ENCODE measurements at places on chromosomes 1 and 21. TPM values are rescaled to one million over a fixed set of nuclear protein-coding genes. Genes with fewer than 3 reads are reported as not detected.

Gene IRF6
- 1.3 TPM for total RNA-seq

Gene TEX50
- not detected for total RNA-seq

Gene RNF223
- total RNA-seq = not detected

Gene LEMD1
- 1.8 TPM for total RNA-seq

Gene HNRNPU
- 503 TPM for total RNA-seq

Gene CNKSR1
- total RNA-seq = 1.5 TPM

Gene L1TD1
- not detected for total RNA-seq

Gene OXCT2
- 1.0 TPM for total RNA-seq

GRCh38 chr1:211386921-211387320 is 60.3 kb downstream of the TRAF5 start:
- H3K27ac ChIP-seq = no peak overlapping the region
- H3K4me3 ChIP-seq = no peak overlapping the region
- peaks cover 9% of the 10 kb centered on the region for H3K27me3 ChIP-seq
- no peak for DNase-seq

DNA sequence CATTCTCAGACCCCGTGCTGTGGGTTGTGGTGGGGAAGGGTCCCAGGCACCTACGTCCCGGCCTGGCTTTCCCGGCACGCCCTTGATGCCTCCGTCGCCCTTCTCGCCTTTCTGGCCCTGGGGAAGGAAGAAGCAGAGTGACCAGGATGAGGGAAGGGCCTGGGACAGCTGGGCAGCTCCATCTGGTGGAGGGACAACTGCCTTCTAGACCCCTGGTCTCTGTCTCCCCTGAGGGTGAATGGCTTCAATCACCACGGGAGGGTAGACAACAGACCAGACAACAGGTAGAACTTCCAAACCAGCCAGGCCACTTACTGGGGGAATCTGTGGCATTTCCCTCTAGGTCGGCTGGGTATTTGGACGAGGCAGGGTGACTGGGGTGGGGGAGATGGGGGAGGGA is 11.9 kb downstream of the COL16A1 start:
- H3K4me1 ChIP-seq = no peaks in the 10 kb centered on the region
- H3K36me3 ChIP-seq = no peaks in the 10 kb centered on the region
- DNase-seq = no peak
- peaks cover 2% of the 10 kb centered on the region for H3K27me3 ChIP-seq

- no peak for DNase-seq
- no peak overlapping the region for H3K27ac ChIP-seq
- peaks cover 16% of the 10 kb centered on the region for H3K27me3 ChIP-seq
- H3K4me1 ChIP-seq = peaks cover 10% of the 10 kb centered on the region
Measured at GRCh38 chr1:235597867-235598553, 51.6 kb downstream of the GNG4 start.

DNA sequence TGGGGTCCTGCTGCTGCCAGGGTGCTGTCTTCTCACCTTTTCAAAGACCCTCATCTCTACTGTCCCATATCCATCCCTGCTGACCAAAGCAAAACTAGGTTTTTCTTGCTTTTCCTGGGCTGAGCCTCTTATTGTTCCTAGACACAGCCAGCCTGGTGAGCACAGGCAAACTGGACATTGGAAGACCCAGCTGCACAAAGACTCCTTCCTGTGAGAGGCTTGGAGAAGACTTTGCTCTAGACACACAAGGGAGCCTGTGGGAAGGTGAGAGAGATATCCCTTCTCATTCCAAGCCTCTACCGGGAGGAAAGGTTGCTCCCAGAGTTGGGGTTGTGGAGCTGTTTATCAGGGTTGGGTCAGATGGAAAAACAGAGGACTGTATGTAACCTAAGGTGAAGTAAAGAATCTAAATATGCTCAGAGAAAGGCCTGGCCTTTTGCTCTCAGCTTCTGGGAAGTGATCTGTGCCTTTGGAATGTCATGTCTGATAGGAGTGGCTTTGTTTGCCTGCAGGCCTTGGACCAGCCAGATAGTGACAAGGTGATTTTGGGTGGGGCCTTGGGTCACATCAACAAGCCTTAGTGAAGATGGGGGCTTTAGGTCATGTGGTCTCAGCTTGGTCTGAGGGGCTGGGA is 87.6 kb upstream of the RUNX1 start:
- no peak for DNase-seq
- no peak overlapping the region for H3K27ac ChIP-seq
- no peak overlapping the region for H3K4me3 ChIP-seq
- H3K36me3 ChIP-seq = no peaks in the 10 kb centered on the region

- DNase-seq = no peak
- H3K27me3 ChIP-seq = no peaks in the 10 kb centered on the region
- H3K4me3 ChIP-seq = no peak overlapping the region
- H3K27ac ChIP-seq = no peak overlapping the region
Measured at GRCh38 chr1:91846007-91846638, 39.8 kb downstream of the TGFBR3 start.

GRCh38 chr1:183794088-183794487 is 10.8 kb upstream of the RGL1 start:
- H3K36me3 ChIP-seq = no peaks in the 10 kb centered on the region
- no peaks in the 10 kb centered on the region for H3K4me1 ChIP-seq
- DNase-seq = no peak
- peaks cover 6% of the 10 kb centered on the region for H3K27me3 ChIP-seq

DNA sequence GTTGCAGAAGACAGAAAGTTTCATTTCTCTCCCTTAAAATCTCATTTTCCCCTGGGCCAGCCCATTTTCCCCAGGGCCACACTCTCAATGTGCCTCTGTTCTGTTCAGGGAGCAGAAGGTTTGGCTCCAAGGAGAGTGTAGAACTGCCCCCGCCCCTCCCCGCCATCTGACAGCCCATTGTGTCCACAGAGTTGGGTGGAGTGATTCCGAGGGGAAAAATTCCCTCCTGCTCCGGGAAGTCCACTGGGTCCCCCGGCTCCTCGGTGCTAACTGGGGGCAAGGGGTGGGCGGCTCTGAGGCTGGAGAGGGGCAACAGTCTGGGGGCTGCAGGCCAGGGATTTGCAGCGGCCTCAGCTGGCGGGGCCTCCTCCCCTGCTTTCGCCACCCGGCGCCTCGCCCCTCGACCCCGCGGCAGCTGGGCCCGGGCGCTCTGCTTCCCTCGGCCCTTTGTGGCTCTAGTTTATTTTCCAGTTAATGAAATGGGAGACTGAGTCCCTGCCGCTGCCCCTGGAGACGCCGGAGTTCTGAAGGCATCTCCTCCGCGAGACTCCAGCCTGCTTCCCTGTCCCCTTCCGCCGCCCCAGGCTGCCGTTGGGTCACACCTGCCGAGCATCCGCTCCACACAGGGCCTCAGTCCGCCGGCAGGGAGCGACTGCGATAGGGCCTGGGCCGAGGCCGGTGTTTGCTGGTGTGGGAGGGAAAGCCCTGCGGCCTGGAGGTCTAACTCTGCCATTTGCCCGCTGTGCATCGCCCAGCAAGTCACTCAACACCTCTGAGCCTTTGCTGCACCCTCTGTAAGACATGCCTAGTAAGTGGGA is 14.7 kb upstream of the KIRREL1 start:
- no peaks in the 10 kb centered on the region for H3K4me1 ChIP-seq
- H3K27me3 ChIP-seq = peaks cover 16% of the 10 kb centered on the region
- H3K4me3 ChIP-seq = no peak overlapping the region
- no peaks in the 10 kb centered on the region for H3K36me3 ChIP-seq
- H3K27ac ChIP-seq = no peak overlapping the region
- DNase-seq = no peak

DNA sequence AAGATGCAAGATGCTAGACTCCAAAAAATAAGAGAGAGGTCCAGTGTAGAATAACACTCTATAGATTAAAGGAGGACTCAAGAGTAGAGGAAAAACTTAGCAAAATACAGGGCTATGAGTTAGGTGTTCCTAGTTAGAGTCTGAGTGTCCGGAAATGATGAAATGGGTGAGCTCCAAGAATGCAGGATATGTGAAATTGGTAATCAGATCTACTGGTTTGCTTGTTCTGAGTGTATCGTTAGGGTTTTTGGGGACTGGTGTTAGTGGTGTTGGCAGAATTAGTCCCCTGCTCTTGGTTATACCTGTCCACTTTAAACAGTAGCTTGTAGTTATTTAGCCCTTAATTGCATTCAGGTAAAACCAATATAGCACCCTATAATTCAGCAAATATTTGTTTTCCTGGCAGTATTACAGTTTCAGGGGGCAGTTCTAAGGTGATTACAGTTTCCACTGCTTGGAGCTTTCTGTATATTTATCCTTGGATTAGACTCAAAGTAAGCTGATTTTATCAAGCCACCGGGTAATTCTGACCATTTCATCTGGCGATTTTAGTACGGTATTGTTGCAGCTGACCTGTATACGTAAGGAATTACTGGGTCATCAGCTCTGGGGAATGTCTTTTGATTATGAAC is 332.7 kb downstream of the CHRM3 start:
- peaks cover 23% of the 10 kb centered on the region for H3K4me1 ChIP-seq
- peak overlapping the region; percentile 85 for H3K4me3 ChIP-seq
- no peaks in the 10 kb centered on the region for H3K27me3 ChIP-seq

DNA sequence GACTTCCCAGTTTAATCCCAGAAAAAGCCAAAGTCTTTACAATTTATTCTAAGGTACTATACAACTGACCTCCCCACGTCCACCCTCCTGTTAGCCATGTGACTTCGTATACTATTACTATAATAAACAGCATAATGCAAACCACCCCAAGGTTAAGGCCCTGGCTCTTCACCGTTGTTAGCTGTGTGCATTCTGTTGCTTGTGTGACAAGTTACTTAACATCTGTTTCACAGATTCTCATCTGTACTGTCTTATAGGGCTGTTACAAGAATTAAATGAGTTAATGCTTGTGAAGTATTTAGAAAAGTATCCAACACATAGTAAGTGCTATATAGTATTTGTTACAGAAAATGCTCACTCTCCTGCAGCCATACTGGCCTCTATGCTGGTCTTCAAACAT is 15.7 kb downstream of the WARS2 start:
- H3K4me3 ChIP-seq = no peak overlapping the region
- H3K4me1 ChIP-seq = peaks cover under 1% of the 10 kb centered on the region
- no peak overlapping the region for H3K27ac ChIP-seq
- peaks cover 10% of the 10 kb centered on the region for H3K36me3 ChIP-seq
- H3K27me3 ChIP-seq = no peaks in the 10 kb centered on the region

- H3K27me3 ChIP-seq = no peaks in the 10 kb centered on the region
- no peak for DNase-seq
- no peak overlapping the region for H3K4me3 ChIP-seq
Measured at GRCh38 chr21:41918561-41919358, 35.1 kb downstream of the C2CD2 start.

- H3K4me3 ChIP-seq = peak overlapping the region; percentile 56
- peaks cover 63% of the 10 kb centered on the region for H3K36me3 ChIP-seq
- H3K27ac ChIP-seq = peak overlapping the region; percentile 86
- peak; percentile 86 for DNase-seq
- no peaks in the 10 kb centered on the region for H3K27me3 ChIP-seq
Measured at GRCh38 chr1:32273391-32274208, 18.3 kb upstream of the HDAC1 start.

GRCh38 chr1:221118176-221118937 is 239.1 kb downstream of the HLX start:
- no peaks in the 10 kb centered on the region for H3K4me1 ChIP-seq
- H3K27ac ChIP-seq = no peak overlapping the region
- DNase-seq = no peak
- H3K4me3 ChIP-seq = no peak overlapping the region
- H3K27me3 ChIP-seq = no peaks in the 10 kb centered on the region
- H3K36me3 ChIP-seq = no peaks in the 10 kb centered on the region

DNA sequence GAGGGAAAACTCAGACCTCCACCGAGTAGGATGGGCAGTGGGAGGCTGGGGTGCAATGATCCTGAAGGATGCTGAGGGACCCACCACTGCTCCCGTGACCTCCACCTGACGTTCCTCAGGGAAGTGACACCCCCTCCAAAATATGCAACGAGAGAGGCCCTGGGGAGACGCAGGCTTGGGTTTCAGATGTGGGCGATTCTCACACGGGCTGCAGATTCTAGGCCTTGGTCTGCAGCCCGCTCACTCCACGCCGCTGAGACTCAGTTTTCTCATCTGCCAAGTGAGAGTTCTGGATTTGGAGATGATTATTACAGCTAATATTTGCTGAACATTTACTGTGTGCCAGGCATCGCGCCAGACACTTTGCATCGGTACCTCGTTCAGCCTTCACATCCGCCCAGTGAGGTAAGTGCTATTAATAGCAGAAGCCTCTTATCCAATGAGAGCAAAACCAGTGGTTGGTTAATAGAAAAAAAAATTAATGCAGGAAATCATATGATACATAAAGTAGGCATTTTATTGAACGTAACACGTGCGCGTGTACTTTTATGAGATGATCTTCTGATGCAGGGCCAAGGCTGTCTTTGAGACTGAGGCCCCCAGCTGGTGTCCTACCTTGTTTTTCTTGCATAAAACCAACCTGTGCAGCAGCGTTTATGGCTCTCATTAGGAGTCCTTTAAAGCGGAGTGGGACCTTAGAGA is 102.0 kb upstream of the RUNX3 start:
- peak overlapping the region; percentile 52 for H3K4me3 ChIP-seq
- H3K27me3 ChIP-seq = no peaks in the 10 kb centered on the region
- peaks cover 3% of the 10 kb centered on the region for H3K36me3 ChIP-seq
- peaks cover 4% of the 10 kb centered on the region for H3K4me1 ChIP-seq
- no peak overlapping the region for H3K27ac ChIP-seq

DNA sequence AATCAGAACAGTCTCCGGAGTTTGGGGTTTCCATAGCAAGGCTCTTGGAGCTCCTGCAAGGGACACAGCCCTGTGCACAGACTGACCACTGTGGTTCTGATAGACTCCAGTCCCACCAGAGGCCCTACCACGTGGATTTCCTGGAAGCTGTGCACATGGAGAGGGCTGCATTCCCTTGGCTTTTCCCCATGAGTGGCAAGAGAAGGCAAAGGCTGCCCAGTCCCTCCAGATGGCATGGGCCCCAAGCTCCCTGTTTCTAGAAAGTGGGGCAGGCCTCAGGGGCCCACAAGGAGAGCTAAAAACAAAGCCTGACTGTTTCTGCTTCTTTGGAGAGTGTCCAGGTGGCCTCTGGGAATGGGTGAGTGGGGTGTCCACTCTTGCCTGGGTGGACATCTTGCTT is 87.5 kb downstream of the DDX20 start:
- H3K4me3 ChIP-seq = no peak overlapping the region
- H3K27ac ChIP-seq = no peak overlapping the region
- peaks cover 21% of the 10 kb centered on the region for H3K27me3 ChIP-seq
- H3K4me1 ChIP-seq = no peaks in the 10 kb centered on the region
- no peak for DNase-seq

DNA sequence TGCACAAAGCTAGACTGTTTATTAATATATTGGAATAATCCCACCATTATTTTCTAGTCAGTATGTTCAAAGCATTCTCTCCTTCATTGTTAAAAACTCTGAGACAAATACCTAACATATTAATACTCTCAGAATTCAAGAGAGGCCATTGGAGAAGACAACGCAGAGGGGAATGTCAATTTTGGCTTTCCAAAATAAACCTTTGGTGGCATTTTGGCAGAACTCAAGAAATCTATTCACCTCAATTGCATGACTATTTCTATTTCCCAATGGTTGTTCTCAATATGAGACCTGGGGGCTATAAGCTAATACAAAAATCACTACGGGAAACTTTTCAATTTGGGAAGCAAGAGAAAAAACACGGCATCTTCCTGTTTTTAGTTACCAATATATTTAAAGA is 58.5 kb downstream of the RUSC1 start:
- no peaks in the 10 kb centered on the region for H3K4me1 ChIP-seq
- no peaks in the 10 kb centered on the region for H3K27me3 ChIP-seq
- peaks cover 28% of the 10 kb centered on the region for H3K36me3 ChIP-seq
- no peak overlapping the region for H3K4me3 ChIP-seq

- no peak overlapping the region for H3K27ac ChIP-seq
- H3K36me3 ChIP-seq = peaks cover 3% of the 10 kb centered on the region
- DNase-seq = no peak
- H3K4me1 ChIP-seq = peaks cover 12% of the 10 kb centered on the region
- H3K4me3 ChIP-seq = no peak overlapping the region
Measured at GRCh38 chr1:168134642-168135041, 2.1 kb downstream of the GPR161 start.

- peak; percentile 48 for DNase-seq
- H3K36me3 ChIP-seq = no peaks in the 10 kb centered on the region
- no peak overlapping the region for H3K4me3 ChIP-seq
- H3K27ac ChIP-seq = no peak overlapping the region
Measured at GRCh38 chr1:3319874-3320245, 134.6 kb upstream of the ARHGEF16 start.

All from activated CD8-positive, alpha-beta memory T cell treated with anti-CD3 and anti-CD28 coated beads, Interleukin-2, amount 10 ng/mL, durations not matched to agents 7 days and 5 days (primary cell).